ENCODE measurements at places on chromosomes 7 and 10.

GRCh38 chr7:112449353-112449752 is 907 bp upstream of the IFRD1 start:
- no peak for DNase-seq

DNA sequence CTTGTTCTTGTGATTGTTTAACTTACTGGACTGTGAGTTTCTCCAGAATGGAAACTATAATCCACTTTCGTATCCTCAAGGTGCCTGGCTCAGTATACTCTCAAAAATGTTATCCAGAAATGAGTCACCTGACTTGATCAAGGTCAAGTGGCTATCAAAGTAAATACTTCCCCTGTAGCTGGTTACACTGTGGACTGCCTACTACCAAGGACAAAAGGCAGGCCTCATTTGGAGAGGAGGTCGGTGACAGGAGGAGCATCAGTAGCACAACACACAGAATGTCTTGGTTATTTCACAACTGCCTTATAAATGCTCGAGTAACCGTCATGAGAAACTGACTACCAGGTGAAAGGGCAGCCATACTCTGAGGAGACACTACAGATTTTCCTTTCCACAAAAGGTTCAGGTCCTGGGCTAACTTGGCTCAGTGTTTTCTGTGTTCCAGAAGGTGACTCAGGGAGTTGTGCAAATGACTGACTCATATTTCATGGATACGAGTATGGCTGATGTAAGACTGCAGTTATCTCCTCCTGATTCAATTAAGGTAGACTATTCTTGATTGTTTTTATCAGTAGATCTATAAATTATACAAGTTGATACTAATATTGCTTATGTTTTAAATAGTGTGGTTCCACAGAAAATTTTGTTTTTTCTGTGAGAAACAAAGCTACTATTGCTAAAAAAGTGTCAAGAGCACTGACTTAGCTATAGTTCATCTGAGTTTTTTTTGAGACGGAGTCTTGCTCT is 4.2 kb upstream of the CCNY start:
- DNase-seq = peak; percentile 64

- no peak for DNase-seq
Observed at GRCh38 chr7:8197994-8198698, 63.8 kb downstream of the ICA1 start.

GRCh38 chr7:97973206-97973658 is 16.8 kb downstream of the OCM2 start:
- no peak for DNase-seq

DNA sequence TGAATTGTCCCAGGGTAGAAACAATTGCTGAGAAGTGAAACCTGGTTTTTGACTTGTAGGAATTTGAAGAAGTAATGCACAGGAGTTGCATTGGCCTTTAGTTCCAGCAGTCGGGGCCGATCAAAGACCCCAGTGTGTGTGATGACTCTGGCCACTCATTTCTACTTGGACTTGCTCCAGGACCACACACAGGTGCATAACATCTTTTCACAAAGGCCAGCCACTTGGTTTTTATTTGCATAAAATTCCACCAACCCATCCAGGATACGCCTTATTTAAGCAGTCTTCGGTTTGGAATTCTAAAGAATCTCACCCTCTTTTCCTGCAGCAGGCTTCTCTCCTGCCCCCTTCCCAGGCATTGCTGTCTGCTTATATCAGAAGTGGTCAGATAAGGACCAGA is 162.0 kb upstream of the HABP2 start:
- DNase-seq = no peak

DNA sequence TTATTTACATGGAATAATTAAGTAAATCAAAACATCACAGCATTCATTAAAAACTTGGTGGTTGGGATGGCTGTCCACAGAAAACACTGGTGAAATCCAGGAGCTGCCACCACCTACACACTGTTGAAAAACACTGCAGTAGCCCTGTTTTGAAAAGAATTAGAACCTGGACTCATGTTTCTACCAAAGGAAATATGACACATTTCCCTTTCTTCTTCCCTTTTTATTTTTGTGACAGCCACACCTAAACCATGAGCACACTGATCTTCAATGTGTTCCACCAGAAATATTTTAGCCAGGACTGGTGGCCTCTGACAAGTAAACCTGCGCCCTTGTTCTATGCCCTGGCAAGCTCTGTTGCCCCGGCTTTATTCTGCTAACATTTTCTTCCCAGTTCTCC is 3.3 kb downstream of the TMEM140 start:
- DNase-seq = no peak

GRCh38 chr7:14207138-14207537 is 217.7 kb upstream of the ETV1 start:
- DNase-seq = no peak

Data from GM04504 (cell line).